Hindlimb muscle (tissue), 1 donor: ENCODE measurements at places on chromosomes 2 and 18. TPM values are rescaled to one million over a fixed set of nuclear protein-coding genes. Genes with fewer than 3 reads are reported as not detected.

- no peak for DNase-seq
Measured at GRCh38 chr2:64318476-64318748, 135.6 kb upstream of the LGALSL start.

DNA sequence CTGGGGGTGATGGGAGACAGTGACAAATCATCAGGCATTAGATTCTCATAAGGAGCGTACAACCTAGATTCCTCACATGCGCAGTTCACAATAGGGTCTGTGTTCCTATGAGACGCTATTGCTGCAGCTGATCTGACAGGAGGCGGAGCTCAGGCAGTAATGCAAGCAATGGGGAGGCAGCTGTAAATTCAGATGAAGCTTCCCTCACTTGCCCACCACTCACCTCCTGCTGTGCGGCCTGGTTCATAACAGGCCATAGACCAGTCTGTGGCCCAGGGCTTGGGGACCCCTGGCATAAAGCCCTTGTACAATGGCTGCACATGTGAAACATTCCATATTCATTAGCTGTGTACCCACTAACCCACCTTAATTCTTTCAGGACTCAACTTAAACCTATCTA is 18.0 kb downstream of the NMUR1 start:
- DNase-seq = no peak

- DNase-seq = no peak
Measured at GRCh38 chr2:175786471-175787124, 215.5 kb downstream of the LNPK start.

GRCh38 chr2:162166745-162167144 is 14.7 kb upstream of the GCG start:
- no peak for DNase-seq

DNA sequence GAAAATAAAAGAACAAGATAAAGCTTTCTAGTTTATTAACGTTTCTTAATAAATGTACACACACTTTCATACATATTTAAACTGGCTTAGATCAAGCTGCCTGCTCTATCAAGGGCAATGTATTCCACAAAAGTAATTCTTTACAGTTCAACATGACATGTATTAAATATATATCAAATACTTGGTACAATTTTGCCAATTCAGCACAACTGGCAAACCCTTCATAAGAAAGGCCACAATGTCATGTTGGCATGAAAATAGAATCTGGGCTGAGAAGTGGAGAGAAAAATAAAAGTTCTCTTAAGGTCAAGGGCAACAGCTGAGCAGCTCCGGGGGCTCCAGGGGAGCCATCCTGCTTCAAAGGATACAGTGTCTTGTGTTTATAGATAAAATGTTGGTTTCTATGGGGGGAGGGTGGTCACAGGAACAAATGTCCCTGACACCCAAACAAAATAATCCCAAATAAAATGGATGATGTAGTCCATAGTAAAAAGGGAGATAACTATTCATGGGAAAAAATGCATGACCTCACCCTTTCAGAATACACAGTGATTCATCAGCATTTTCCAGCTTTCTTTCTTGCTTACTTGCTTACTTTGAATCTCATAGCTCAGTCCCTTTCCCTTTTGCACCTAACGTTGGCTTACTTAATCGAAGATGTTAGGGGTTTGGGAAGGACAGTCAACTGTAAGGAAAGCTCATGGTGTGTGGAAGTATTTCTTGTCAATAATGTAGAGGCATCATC is 494.9 kb downstream of the NYAP2 start:
- DNase-seq = no peak

DNA sequence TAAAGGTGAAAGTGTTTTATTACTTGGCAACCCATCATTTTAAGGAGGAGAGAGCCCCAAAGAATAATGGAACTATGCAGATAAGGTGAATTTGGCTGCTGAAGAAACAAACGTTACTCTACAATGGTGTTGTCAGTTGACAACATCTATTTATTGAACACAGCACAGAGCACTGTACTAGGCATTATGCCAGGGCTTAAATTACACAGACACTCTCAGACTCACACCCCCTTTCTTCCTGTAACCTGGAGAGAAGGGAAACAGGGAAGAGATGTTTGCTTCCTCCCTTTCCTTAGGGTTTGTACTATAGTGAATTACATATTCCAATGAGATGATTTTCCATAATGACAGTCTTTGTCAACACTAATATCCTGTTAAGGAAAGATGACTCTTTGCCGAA is 94.0 kb upstream of the ATP5MC3 start:
- no peak for DNase-seq

GRCh38 chr2:100960688-100961087 is 41.4 kb upstream of the RPL31 start:
- no peak for DNase-seq

GRCh38 chr18:75678627-75679026 is 251.1 kb upstream of the SMIM21 start:
- DNase-seq = peak; percentile 68

DNA sequence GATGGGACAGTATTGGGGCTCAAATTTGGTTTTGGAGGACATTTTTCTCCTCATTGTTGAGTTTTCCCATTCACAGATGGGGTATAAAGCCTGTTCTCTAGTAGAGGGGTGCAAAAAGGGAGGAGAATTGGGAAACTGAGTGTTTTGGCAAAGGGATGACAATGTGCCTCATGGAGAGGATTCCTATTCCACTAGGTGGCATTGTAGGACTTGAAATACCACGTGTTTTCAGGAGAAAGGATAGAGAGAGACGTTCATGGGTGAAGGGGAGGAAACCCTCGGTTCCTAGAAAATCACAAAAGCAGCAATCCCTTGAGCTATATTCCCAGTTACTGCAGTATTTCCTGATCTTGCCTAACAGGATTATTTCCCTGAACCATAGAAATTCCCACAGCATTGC is 113.7 kb upstream of the SRD5A2 start:
- no peak for DNase-seq

- no peak for DNase-seq
Measured at GRCh38 chr2:237935740-237936452, 30.9 kb upstream of the UBE2F start.

The DNER gene
- 1.1 TPM for polyA plus RNA-seq

The RAX gene
- polyA plus RNA-seq = not detected

The EML6 gene
- polyA plus RNA-seq = 52.3 TPM
